ENCODE measurements at places on chromosomes 6 and 20.

GRCh38 chr20:6157345-6157744, 34.5 kb upstream of the FERMT1 start:
- no peak for DNase-seq

DNA sequence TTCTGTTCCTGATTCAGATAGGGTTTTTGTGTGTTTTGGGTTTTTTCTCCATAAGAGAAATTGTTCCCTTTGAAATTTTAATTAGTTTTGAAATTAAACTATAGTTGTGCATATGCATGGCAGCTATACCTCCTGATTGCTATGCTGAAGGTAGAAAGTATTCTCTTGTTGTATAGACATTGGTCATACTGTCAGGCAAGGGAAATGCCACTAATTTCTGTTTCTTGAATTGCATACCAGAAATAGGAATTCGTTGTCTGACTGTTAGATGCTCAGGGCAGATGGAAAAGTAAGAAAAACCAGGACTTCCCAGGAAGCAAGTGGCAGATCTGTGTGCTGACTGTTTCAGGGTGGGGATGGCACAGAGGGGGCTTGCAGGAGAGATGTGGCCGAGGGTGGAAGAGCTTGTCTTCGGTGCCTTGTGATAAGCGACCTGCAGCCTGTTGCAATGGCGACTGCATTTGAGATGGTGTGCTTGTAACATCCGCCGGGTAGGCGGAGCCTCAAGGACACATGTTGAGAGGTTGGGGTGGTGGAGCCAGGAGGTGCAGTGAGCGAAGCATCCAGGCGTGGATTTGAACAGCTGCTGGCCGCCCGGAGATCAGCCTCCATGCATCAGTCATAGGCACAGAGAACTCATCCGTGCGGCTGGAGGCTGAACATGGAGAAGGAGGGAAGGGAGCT, 42.8 kb downstream of the RREB1 start:
- DNase-seq, result no peak

DNA sequence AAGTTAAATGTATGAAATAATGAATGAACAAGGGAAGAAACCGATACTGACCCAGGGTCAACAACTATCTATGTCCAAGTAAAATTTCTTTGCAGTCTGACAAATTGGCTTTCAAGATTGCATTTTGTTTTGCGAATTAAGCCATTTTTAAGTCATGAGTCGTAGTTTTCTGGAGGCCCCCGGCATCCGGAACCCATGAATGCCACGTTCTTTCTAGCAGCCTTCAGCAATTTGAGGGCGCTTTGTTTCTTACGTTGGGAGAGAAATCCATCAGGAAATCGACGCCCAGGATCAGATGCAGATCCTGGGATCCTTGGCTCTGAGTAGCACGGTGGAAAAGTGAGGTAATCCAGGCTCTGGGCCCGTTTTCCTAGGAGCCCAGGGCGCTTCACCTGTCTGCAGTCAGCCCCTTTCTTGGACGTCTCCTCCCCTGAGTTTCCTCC, 309 bp upstream of the ABRACL start:
- DNase-seq, result no peak

DNA sequence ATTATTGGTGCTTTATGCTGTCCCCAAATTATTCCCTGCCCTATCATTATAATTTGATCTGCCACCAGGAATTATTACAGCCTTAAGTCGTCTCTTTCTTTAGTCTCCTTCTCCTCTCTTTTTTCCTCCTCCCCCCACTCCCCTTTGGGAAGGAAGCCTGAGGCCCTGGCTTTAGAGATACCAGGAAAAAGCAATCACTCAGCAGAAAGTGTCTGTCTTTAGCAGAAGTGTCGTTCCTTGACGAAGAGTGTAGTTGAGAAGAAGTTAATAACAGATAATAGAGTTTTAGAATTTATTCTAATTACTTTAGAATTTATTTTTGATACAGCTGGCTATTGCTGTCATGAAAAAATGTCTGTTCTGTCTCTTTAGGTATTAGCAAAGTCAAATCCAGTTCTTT, 16.5 kb downstream of the LIN28B start:
- DNase-seq, result no peak

DNA sequence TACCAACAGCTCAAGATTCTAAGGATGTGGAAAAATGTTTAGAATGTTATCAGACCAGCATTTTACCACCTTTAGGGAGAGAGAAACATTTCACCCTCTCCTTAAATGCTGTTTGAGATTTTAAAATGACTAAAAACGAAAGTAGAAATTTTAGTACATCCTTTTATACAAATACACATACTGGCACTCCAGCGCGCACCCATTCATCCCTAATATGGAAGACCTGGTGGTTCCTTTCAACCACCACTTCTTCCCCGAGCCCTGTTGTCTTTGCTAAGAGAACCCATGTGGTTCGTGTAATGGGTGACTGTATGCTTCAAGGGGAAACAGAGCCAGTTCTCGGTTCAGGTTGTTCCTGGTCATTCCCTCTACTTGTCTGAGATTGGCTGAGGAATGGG, 21.3 kb downstream of the SPATA2 start:
- DNase-seq, result peak; percentile 49

- DNase-seq, result no peak
These were observed 43.9 kb downstream of the SLC22A23 start for GRCh38 chr6:3412779-3413500.

DNA sequence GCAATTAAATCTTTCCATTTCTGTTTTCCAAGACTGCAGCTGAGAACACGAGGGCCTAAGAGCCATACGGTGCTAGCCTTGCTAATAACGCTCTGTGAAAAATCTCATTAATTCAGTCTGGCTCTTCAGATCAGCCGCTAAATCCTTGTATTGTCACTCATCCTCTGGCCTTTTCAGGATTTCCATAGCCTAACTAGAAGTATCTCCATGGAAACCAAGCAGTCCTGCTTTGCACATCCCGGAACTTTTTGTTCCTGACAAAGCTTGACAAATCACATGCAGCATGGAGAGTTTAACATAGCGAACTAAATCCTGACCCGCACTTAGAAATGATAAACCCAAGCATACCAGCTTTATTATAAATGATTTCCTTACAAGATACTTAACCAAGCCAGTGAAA, 383.7 kb downstream of the CD83 start:
- DNase-seq, result no peak

GRCh38 chr20:16040742-16041141, 532.5 kb downstream of the KIF16B start:
- no peak for DNase-seq

DNA sequence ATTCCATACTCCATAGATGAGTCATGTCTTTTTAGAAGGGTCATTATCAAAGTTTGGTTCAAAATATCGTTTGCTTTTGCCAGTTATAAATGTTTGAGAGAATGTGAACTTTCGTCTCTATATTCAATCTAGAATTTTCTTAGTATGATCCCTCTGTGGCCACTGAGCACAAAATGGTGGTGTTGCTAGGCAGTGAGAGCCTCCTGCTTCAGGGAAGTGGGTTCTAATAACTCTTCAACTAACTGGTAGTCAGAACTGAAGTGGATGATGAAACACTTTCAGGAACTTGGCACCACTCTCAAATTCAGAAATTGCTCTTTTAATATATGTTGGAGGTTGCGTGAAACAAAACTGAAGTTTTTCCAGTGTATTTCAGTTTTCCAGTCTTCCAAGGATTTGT, 125.0 kb upstream of the DOK5 start:
- DNase-seq, result no peak

GRCh38 chr6:89180971-89181370, 35.1 kb downstream of the PM20D2 start:
- DNase-seq, result no peak

GRCh38 chr6:106885679-106886078, 88.8 kb downstream of the CD24 start:
- no peak for DNase-seq

- DNase-seq, result no peak
These were observed 26.0 kb downstream of the TOX2 start for GRCh38 chr20:43940518-43941225.

GRCh38 chr6:43856005-43856765, 86.2 kb downstream of the VEGFA start:
- DNase-seq, result no peak

DNA sequence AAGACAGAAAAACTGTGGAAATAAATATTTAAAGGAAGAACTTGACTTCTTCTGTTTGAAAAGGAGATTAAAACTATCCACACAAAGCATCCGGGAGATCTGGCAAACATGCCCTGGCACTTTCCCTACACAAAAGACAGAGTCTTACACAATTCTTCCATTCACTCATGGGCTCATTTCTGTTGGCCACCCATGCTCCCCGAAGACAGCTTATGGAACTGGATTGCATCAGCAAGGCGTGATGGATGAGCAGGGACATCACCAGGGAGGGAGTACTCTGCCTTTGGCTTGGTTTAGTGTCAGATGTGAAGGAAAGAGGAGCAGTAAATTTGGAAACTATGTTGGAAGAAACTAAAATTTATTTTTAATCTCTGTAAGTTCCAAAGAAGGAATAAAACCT, 379.3 kb downstream of the CD109 start:
- DNase-seq, result no peak

GRCh38 chr6:170107606-170108222, 183.2 kb downstream of the DLL1 start:
- no peak for DNase-seq

DNA sequence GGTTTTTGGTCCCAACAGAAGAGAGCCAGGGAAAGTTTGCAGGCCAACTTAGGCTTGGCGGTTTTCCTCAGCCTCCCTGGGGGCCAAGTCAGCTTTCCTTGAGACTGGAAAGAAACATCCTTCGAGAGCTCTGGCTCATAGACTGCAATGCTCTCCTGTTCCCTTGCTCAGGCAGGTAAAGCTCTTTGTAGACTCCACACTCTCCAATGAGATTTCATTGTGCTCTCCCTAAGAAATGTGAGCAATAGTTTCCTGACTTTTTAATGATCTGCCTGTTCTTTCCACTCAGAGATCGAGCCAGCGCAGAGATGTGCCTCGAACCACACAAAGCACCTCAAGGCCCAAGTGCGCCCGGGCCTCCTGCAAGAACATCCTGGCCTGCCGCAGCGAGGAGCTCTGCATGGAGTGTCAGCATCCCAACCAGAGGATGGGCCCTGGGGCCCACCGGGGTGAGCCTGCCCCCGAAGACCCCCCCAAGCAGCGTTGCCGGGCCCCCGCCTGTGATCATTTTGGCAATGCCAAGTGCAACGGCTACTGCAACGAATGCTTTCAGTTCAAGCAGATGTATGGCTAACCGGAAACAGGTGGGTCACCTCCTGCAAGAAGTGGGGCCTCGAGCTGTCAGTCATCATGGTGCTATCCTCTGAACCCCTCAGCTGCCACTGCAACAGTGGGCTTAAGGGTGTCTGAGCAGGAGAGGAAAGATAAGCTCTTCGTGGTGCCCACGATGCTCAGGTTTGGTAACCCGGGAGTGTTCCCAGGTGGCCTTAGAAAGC, 13.9 kb downstream of the TNFAIP3 start:
- no peak for DNase-seq

- DNase-seq, result no peak
These were observed 42.5 kb downstream of the ATP9A start for GRCh38 chr20:51725584-51726176.

DNA sequence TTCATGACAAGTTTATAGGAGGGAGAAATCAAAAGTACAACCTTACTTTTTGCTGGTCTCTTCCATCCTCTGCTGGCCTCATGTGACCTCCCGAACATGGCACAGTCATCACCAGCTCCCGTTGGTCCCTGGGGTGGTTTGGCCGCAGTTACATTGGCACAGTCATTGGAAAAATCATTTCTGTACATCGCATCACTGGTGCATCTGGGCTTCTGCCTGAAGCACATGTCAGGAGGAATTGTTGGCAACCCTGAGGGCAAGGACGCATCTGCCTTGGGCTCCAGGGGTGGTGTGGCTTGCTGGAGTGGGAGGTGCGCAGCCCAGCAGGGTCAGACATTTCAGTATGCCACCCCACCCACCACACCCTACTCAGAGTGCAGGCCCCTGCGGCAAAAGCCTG, 162.9 kb upstream of the SLC24A3 start:
- no peak for DNase-seq

GRCh38 chr20:11124849-11125505, 451.2 kb upstream of the JAG1 start:
- no peak for DNase-seq

GRCh38 chr6:161215876-161216615, 57.8 kb downstream of the AGPAT4 start:
- DNase-seq, result no peak

DNA sequence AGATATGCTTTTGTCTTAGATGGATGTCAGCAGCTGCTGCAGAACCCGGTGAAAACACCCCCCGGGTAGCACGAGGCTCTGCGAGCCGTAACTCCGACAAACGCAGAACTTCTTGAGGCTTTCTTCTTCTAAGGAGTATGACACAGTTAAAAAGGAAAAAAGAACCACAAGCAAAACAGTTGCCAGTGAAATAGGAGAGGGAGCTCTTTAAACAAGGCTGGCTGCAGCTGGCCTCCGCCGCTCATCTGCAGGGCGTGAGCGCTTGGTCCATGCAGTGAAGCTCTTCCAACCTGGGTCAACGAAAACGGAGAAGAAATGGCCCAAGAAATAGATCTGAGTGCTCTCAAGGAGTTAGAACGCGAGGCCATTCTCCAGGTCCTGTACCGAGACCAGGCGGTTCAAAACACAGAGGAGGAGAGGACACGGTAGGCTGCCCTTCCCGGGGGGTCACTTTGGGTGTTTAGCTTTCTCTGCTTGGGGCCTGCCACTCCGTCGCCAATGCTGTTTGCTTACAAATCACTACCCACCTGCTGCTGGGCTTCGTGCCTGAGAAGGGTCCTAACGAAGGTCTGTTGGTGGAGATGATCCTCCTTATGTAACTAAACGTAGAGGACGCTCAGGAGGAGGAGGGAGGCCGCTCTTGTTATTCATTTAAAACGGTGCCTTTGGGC, 13.2 kb downstream of the SYTL3 start:
- DNase-seq, result no peak

DNA sequence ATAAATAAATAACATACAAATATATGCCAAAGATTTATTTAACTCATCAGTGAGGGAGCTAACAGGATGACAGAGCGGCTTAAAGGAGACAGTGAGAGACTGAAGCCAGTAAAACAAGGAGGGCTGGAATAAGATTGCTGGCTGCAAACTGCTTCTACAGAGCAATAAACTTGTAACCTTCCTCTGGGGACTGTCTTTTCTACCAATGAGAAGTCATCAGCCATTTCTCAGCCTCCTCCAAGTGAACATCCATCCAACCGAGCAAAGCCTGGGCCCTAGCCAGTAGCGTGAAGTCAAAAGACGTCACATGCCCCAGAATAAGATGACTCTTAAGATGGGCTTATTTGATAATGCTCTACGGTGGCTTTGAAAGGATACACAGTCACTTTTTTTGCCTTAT, 42.5 kb downstream of the CPXM1 start:
- DNase-seq, result no peak

DNA sequence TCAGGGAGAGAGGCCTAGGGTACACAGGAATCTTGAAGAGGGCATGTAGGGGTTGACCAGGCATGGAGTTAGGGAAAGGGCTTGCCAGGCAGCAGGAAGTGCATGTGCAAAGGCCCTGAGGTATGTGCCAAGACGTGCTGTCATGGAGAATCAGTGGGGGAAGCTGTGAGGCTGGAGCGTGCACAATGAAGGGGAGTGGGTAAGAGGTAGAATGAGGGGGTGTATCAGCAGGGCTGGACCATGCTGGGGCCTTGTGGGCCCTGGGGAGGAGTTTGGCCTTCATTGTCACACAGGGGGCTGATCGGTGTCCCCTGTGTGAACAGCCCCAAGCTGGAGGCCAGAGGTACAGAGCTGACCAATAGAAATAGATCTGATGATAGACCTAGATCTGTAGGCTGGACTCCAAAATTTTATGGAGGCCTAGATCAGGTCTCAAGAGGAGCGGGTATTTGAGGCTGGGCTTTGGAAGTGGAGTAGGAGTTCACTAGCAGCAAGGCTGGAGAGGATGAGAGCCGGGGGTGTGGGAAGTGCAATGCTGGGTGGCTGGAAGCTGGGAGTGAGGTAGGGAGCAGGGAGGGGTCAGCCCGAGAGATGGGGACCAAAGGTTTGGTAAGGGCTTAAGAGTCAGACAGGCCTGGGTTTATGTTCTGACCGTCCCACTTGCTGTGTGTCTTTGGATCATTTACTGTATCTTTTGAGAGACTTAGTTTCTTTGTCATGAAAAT, 3.0 kb downstream of the SRC start:
- no peak for DNase-seq
